ENCODE measurements at places on chromosomes 2 and 18.

DNA sequence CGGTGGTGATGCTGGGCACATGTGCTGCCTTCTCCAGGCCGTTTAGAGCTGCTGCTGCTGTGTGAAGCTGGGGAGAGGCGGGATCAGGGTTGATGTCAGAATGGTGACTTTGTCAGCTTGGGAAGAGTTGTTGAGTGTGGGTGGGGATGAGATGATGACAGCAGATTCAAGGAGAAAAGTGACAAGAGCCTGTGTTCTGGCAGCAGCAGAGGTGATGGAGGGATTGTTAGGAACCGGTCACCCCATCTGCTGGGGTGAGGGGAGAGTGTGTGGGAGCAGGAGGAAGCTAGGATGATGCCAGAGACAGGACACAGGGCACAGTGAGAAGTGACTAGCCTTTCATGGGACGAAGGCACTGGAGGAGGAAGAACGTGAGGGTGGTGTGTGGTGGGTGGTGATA, 345.5 kb downstream of the RNF144A start:
- DNase-seq = no peak

GRCh38 chr18:42126586-42126985, 171.6 kb downstream of the PIK3C3 start:
- DNase-seq = no peak

DNA sequence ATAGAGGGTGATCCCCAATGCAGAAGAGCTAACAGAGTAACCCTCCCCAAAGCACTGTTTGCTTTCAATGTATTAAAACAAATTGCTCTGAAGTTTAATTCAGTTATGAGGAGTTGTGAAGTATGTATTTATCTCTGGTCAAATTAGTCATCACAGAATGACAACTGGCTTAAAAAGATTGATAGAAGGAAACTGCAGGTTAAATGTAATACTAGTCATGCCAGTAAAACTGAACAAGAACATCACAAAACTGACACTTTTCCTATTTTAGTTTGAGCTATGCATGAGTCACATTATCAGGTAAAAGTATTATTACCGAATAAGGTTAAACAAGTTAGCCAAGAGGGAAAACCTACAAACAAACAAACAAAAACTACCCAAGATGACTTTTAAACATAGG, 99.0 kb upstream of the ACVR1C start:
- DNase-seq = no peak

DNA sequence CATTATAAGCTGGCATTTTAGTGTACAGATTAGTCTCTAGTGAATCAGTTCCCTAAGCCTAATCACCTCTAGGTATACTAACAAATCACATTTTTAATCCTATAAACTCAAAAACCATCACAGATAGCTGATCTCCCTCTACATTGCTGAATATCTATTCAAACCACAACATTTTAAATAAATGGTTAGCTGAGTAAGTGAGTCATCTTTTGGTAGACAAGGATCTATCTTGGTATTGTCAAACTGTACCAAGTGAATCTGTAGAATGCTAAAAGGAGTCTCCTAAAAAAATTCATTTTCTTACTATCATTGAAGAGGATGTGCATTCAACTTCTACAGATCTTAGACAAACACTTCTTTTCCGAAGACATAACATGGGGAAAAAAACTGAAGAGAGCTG, 40.7 kb downstream of the INO80D start:
- peak; percentile 40 for DNase-seq

- peak; percentile 27 for DNase-seq
Measured at GRCh38 chr18:55351980-55352714, 235.8 kb downstream of the TCF4 start.

- DNase-seq = no peak
Measured at GRCh38 chr2:1450915-1451314, 37.7 kb downstream of the TPO start.

DNA sequence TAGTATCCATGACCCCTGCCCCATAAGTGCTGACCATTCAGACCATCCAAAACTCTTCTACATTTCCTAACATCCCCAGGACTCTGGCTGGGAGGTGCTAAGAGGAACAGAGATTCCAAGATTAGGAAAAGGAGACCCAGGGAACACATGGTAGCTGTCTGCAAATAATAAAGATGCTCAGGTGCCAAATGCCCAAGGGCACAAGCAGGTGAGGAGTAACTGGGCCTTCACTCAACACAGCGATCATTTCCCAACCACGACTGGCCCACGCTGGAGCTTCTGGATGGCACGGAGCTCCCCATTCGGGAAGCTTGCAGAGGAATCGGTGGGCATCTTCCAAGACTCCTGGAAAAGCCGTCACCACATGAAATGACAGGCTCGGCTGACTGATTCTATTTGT, 255.9 kb upstream of the SMIM21 start:
- DNase-seq = no peak

GRCh38 chr18:35497370-35498197, at the start of gene INO80C:
TSS of gene INO80C (minus strand) at chr18:35497960. CDS start at chr18:35497874, 86 bp downstream.
- DNase-seq = peak; percentile 95

DNA sequence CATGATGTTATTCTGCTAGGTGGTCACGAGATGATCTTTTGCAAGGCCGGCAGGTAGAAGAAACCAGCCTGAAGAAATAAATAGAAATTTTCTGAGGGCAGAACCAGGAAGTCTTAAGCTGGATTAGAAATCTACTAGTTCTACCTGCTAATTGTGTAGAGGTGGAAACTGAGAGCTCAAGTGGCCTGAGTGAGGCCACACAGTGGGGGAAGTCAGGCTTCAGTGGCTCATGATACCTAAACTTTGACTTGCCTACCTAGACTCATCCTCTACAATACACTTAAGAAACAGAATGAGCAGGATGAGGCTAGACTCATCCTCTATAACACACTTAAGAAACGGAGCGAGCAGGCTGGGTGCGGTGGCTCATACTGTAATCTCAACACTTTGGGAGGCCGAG, 134.9 kb upstream of the NDUFV2 start:
- no peak for DNase-seq

DNA sequence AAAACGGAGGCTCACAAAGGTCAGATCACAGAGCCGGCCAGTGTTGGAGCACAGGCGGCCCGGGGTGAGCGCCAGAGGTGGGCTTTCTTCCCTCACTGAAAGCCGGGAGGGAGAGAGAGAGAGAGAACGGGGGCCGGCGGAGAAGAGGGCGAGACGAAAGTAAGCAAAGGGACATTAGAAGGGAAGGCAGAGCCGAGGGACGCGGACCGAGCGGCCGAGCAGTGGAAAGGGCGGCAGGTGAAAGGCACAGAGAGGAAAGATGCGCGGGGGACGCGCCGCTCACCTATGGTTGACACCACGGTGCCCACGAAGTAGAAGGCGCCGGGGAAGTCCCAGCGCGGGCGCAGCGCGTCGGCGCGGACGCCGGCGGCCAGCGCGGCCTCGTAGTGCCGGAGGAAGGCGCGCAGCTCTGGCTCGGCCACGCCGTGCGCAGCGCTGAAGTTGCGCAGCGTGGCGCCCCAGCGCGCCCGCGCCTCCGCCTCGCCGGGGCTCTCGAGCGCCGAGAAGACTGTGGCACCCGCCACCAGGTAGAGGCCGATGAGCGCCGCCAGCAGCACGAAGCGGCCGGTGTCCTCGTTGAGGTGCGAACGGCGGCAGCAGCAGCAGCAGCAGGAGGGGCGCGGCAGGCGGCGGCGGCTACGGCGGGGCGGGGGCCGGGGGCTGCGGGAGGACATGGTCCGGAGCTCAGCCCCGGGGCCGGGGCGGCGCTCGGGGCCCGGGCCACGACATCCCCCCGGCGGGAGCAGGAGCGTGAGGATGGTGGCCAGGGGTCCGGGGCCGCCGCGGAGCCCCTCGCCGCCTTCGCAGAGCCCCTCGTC, 166.9 kb downstream of the MSH2 start:
- DNase-seq = peak; percentile 11

DNA sequence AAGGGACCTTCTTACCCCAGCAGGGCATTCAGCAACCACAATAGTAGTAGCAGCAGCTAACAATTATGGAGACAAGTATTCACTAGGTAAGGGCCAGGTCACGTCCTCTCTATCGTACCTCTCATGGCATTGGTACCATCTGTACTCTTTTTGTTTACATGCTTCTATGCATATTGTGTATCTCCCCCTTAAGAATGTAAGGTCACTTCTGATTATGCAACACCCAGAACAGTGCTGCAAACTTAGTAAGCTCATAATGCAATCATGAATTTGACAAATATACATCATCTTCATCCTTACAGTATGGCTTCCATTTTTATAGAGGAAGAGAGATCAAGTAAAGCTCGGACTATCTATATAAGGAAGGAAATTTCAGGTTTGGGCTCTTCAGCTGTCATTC, 46.1 kb downstream of the SPRED2 start:
- no peak for DNase-seq

DNA sequence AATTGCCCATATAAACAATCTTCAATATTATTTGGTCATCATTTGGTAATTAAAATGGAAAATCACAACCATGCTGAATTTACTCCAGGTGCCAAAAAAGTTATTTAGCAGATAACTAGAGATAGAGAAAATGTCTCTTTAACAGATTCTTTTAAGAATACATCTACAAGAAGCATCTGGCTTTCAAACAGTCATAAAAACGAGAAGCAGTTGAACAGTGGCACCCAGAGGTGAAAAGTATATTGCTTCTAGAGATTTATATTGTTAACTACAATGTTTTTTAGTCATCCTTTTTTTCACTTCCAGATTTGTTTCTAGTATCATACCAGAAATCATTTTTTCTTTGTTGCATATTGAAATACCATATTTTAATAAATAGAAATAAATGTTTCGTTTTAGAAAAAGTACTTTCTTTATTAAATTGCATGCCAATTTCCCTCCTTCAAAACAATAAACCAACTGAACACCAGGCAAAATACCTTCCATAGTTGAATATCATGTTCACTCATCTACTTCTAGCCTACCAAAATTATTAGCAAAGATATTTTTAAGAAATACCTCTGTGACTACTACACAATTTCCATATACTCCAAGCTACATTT, 65.4 kb upstream of the HNRNPA3 start:
- DNase-seq = peak; percentile 65

DNA sequence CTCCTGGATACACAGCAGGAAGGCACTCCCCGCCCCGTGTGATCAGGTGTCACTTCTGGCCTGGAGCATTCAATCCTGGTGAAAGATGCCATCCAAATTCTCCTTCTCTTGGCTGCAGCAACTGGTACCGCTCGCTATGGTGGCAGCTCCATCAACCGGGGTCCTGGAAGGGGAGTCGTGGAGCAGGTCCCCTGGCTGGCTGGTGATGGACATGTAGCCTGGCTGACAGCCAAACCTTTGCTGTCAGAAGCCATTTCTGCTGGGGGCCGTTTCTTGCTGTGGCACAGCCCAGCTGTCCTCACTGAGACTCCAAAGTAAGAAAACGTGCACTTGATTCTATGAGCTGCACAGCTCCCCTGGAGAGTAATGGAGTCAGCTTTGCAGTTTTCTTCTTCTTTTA, 7.1 kb upstream of the CYS1 start:
- DNase-seq = no peak

- DNase-seq = peak; percentile 79
Measured at GRCh38 chr2:238127165-238128060, 11.1 kb upstream of the KLHL30 start.

DNA sequence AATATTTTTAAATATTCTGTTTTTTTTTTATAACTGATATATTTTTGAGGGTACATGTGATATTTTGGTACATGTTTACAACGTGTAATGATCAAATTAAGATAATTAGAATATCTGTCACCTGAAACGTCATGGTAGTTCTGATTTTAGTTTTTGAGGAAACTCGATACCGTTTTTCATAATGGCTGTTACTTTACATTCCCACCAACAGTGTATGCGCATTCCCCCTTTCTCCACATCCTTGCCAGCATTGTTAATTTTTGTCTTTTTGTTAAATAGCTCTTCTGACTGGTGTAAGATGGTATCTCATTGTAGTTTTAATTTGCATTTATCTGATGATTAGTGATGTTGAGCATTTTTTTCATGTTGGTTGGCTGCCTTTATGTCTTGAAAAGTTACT, 206.8 kb upstream of the STON1 start:
- no peak for DNase-seq

DNA sequence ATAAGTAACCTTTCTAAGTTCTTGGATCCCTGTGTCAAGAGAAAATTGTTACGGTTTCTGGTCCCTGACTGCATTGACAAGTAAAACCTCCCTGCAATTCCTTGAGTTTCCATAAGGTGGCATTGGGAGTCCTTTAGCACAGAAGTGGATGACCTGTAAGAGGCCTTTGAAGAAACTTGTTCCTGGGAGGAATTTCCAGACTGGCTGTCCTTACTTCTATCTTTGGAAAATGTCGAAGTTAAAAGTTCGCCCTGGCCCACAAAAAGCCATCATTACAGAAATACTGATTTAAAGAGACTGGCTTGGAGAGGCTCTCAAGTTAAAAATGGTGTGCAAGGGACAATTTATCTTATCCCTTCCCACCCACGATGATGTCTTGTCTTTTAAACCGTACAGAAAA, 218.4 kb downstream of the CDH20 start:
- peak; percentile 79 for DNase-seq

- no peak for DNase-seq
Measured at GRCh38 chr2:99672766-99673350, 183.0 kb upstream of the REV1 start.

DNA sequence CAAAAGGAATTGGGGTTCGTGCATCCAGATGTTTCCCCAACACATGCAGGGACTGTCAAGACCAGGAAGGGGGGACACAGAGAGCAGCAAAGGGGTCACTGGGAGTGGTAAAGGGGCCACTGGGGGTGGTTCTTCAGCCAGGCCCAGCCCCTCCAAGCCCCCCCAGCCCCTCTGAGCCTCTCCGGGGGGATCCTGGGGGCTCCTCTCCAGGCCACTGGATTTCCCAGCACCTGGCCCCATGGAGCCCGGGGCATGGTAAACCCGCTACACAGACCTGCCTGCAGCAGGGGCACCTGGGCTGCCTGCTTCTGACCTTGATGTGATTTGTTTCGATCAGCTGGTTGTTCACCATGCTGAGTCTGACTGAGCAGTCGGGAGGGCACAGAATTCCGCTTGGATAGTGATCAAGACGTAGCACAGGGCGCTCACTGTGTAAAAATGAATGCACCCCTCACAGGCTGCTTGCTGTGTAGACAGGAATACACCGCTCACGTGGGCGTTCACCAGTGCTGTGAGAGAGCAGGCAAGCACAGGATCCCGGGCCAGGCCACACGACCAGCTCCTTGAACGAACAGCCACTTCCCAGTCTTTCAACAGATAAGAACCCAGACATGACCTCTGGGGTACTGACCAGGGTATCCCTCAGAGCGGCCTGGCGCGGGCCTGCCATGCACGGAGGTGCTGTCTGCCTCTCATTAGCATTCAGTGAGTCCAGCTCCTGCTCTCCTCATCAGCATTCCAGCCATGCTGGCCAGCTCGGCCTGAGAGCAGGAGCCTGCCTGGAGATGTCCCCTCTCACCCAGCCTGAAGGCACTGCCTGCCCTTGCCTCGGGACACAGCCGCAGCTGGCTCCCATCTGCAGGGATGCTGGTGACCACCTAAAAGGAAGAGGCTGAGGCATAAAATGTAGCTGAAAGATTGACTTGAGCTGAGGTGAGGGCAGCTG, 73.3 kb upstream of the OTOS start:
- DNase-seq = no peak

GRCh38 chr2:240985881-240986786, 12.3 kb upstream of the SNED1 start:
- no peak for DNase-seq

GRCh38 chr2:24903161-24904103, 16.6 kb downstream of the ADCY3 start:
- no peak for DNase-seq

GRCh38 chr2:160812830-160813505, 319.4 kb upstream of the RBMS1 start:
- no peak for DNase-seq

Data from fibroblast of skin of right biceps (primary cell).